ENCODE measurements at places on chromosomes 12 and 14. TPM values are rescaled to one million over a fixed set of nuclear protein-coding genes. Genes with fewer than 3 reads are reported as not detected.

SNRPF gene
- 96.6 TPM for polyA plus RNA-seq

DNA sequence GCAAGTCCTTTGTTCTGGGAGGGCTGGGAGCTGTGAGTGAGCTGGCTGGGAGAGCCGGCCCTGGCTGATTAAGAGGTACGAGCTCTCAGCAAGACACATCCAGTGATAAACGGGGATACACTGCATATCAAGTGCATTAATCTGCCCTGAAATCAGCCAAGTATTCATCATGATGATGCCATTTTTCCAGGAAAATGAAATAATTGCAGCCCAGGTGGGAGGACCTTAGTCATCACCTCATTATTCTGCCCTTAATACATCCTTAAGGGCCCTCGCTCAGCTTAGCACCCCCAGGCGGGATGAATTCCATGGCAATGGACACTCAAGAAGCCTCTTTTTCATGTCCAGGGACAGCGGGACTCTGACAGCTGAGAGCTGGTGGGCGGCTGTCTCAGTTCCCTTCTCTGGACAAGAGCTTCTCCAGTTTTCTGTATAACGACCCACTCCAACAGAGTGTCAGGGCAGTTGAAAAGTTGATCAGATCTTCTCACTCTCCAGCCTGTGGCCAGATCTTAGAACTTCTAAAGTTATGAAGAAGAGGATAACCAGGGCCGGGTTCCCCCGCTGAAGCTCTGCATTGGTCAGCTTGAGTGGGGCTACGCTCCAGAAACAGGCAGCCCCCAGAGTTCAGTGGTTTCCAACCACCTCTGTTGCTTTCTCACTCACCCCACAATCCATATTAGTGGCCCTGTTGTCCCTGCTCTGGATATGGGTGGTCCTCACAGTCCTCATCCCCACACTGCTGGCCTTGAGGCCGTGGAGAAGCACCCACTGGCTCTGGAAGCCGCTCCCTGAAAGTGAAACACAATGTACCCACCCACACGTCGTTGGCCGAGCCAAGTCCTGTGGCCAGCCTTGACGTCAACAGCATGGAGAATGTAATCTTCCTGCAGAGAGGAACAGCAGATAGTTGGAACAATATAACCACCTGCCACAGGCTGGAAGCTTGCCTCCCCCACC is 306.2 kb upstream of the DIO3 start:
- DNase-seq = no peak

DNA sequence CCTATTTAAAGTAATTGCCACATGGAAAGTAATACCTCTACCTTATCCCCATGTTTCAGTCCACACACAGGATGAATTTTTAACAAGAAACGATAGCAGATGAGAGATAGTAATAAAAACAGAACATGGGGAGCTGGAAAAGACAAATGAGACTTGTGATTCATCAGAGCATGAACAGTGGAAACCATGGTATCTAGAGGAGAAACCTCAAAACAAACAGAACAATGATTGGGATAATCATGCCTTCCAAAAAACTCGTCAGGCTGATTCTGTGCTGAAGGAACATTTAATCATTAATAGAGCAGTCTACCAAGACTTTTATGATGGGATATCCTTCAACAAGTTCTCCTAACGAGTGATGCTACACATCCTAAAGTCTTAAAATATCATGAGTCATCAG is 1390.7 kb downstream of the FSCB start:
- DNase-seq = no peak

PFDN5 gene
- 615 TPM for polyA plus RNA-seq

CACNB3 gene
- polyA plus RNA-seq = 26.3 TPM

DNA sequence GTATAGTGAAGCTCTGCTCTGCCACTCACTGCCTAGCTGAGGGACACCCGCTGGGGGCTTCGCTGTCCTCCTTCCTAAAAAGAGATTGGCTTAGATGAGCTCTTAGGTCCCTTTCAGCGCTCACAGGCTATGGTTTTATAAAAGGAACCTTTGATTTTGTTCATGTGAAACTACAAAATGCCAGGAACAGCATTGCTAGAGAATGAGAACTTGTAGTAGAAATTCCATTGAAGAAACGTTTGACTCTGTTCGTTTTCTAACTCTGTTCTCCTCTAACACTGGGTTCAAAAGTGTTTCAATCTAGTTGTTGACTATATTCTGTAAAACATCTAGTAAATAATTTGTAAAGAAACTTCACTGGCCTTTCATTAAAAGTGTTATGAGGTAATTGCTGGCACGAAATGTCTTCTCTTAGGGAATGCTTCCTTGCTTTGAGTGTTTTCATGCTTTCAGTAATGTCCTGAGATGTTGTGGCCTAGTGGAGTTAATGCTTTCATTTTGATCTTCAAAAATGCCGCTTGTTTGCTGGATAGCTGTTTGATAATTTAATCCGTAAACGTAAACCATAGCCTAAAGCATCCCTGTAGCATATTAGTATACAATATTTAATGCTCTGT is 1.6 kb downstream of the MARK3 start:
- DNase-seq = no peak

- no peak for DNase-seq
Measured at GRCh38 chr12:46219132-46219876, 49.5 kb downstream of the SLC38A1 start.

EP400 gene
- 11.7 TPM for polyA plus RNA-seq
